ENCODE measurements at places on chromosomes 16 and 17. TPM values are rescaled to one million over a fixed set of nuclear protein-coding genes. Genes with fewer than 3 reads are reported as not detected.

The SLC2A4 gene
- 5.7 TPM for total RNA-seq

- DNase-seq, result no peak
Measured at GRCh38 chr16:13052431-13052830, 151.0 kb downstream of the SHISA9 start.

DNA sequence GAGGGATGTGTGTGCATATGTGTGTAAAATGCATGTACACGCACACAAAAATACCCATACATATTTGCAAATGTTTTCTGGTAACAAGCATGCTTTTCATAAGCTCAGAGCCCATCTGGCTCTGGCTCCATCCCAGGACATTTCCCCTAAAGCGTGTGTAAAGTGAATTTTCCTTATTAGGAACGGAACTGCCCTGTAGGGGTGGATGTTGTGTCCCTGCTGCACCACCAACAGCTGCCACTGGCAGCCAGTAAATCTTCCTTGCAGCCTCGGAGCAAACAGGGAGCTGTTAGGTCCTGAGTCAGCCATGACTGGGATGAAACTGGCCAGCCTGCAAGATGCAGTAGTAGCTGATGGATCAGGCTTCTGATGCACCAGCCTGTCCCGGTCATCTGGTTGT, 393.5 kb downstream of the UTP18 start:
- DNase-seq, result no peak

GRCh38 chr17:38674014-38674748, 576 bp downstream of the EPOP start:
- DNase-seq, result no peak

The CCDC92B gene
- not detected for total RNA-seq

The GLTPD2 gene
- total RNA-seq, result not detected

DNA sequence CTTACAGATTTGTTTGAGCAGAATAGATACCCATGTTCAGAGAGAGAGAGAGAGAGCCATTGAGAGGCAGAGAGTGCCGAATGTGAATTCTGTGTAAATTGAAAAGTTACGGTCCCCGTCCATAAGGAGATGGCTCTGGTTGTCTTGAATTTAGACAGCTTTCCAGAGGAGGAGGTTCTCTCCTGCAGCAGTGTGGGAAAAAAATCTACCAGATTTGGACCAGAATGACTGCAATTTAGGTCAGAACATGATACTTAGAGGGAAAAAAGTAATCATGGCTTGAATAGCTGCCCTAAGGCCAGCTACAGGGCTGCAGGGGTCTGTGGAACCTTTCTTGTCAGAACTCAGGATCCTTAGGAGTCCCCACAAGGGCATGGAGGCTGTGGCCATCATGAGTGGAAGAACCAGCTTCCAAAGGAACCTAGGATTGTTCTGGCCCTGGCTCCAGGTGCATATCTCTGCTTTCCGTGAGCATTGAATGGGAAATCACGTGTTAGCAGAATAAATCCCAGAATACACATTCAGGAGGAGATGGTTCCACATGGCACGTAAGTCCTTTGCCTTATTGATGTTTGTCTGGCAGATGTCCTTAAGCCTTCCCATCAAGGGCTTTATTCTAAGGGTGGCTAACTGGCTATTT, 13.0 kb downstream of the PITPNC1 start:
- no peak for DNase-seq

DNA sequence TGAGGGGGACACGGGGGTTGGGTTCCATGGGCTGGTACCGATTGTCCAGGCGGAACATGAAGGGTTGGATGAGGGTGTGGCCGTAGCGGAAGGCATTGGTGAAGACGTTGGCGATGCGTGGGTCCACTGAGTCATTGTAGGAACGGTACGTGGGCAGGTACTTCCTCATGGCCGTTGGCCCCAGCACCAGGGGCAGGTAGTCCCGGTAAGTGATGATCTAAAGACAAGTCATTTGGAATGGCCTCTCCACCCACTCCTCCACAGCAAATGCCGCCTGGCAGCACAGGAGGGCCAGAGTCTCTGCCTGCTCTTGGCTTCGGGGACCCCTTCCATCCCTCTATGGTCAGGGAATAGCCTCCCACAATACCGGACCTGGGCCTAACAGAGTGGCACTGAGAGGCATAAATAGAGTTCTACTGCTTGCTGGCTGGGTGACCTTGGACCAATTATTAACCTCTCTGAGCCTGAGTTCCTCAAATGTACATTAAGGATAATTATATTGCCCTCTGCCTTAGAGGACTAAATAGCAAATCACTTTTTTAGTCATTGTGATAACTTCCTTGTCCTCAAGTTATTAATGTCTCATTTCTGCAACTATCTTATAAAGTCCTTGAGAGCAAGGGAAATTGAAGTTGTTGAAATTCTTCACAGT, 7.2 kb downstream of the MPO start:
- DNase-seq, result no peak

The CSH1 gene
- not detected for total RNA-seq

The GPR142 gene
- total RNA-seq, result not detected

- DNase-seq, result no peak
Measured at GRCh38 chr16:11142261-11142630, 113.8 kb downstream of the SOCS1 start.

The TP53TG3D gene
- 5.9 TPM for total RNA-seq

- peak; percentile 31 for DNase-seq
Measured at GRCh38 chr16:12095275-12096156, 119.0 kb downstream of the SNX29 start.

DNA sequence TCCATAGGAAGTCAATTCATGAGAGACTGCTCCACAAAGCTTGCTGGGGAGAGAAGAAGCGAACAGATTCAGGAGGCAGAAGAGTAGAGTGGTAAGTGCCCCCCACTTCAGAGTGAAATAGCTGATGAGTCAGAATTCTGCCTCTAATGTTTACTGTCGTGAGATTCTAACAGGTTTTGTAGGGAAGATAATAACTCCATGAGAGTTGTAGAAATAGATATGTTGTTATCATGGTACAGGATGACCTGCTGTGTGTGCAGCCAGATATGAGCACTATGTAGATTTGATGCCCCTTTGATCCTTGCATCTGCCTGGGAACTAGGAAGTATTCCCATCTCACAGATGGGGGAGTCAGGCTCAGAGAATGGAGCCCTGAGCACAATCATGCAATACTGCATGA, 502.4 kb upstream of the CDH11 start:
- no peak for DNase-seq

DNA sequence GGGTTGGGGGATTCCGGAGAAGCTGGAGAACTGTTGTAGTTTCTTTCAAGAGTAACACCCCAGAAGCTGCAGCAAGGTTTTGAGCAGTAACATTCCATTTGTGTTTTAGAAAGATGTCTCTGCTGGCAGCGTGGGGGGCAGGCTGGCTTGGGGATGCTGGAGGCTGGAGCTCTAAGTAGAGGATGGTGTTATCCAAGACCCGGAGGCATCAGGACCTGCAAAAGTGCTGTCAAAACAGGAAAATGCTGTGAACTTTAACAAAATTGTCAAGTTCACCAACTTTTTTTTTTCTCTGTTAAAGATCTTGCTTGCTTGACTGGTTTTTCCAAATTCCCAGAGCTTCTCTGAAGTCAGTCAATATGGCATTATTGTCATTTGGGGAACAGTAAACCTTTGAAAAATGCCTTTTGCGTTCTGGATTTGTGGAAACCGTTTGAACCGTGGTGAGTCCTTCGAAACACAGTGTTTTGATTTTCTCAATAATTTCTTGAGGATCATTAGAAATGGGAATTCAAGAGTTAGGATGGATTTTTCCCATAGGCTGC, 189.6 kb upstream of the NLRP1 start:
- no peak for DNase-seq

DNA sequence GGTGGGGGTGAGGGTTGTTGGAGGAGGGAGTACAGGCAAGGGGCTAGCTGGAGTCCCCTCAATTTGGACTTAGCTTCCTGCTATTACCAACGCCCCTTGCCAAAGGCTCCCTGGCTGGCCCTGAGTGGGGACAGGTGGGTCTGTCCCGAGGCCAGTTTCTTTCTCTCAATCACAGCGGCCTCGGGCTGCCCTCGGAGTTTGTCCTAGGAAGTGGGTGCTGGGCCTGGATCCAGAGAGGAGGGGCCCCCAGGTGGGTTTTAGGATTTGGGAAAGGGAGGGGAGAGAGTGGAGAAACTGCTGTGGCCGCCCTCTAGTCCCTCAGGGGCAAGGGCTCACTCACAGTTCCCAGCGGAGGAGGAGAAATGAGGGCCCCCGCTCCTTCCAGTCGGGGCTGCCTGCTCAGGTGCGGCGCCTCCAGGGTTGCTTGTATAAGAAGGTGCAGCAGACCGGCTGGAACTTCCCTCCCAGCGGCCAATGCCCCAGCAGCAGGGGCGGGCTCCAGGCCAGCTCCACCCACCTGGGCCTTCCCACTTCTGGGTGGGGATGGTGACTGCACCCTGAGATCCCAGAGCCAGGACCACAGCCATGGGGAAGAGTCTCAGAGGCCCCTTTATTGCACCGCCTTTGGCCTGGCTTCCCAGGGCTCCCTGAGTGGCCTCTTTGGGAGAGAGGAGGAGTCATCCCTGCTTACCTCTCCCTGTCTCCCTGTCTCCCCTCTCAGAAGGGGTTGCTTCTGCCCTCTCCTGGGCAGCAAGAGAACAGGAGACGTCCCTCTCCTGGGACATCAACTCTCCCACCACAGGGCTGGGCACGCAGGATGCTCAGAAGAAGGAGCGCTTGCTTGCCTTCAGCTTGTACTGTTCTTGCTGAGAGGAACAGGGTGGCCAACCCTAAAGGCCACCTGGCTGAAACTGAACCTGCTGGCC, 112.0 kb upstream of the SMURF2 start:
- no peak for DNase-seq

DNA sequence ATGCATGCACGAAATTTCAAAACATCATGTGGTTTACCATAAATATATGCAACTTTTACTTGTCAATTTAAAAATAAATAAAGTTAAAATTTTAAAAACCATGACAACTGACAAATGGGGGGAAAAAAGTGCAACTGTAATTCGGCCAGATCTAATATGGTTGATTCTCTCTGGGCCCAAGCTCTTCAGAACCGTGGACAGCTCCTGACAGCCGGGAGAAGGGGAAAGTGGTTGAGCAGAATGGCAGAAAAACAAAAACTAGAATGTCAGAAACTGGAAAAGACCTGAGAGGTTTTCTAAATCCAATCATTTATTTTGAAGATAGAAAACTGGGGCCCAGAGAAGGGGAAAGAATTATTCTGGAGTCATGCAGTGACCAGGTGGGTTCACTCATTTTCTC, 126.6 kb downstream of the TMEM132E start:
- no peak for DNase-seq

DNA sequence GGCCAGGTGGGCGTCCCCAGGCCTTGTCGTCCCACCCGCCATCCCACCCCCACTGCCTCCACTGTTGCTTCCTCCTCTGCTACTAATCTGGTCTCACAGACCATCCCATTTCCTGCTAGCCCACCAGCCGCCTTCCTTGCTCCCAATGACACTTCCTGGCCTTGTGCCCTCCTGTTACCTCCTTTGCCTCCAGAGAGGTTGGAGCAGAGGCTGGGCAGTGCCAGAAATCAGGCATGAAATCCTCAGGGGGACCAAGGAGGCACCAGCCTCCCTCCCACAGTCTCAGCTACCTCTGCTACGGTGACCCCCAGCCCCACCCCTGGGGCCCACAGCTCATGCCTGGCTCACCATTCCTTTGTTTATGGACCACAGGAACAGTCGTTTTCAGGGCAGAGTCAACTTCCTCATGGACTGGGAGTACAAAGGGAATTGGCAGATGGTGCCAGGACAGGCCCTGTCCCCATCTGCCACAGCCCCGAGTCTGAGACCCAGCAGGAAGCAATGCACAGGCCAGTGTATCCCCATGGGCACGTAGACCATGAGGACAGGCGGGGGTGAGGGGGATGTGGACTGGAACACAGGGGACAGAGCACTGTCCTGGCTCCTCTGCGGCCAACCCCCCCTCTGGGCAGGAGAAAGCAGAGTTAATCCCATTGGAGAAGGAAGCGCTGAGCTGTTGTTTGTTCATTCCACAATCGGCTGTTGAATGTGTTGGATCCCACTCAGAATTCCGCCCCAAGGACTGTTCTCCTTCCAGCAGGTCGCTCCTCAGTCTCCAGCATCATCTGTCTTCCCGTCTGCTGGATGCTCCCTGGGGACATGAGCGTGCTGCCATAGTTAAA, 2.2 kb upstream of the CDH5 start:
- DNase-seq, result peak; percentile 55

GRCh38 chr17:41535764-41536481, 7.8 kb upstream of the KRT19 start:
- DNase-seq, result no peak

- no peak for DNase-seq
Measured at GRCh38 chr17:29243792-29244191, 2.9 kb upstream of the CRYBA1 start.

DNA sequence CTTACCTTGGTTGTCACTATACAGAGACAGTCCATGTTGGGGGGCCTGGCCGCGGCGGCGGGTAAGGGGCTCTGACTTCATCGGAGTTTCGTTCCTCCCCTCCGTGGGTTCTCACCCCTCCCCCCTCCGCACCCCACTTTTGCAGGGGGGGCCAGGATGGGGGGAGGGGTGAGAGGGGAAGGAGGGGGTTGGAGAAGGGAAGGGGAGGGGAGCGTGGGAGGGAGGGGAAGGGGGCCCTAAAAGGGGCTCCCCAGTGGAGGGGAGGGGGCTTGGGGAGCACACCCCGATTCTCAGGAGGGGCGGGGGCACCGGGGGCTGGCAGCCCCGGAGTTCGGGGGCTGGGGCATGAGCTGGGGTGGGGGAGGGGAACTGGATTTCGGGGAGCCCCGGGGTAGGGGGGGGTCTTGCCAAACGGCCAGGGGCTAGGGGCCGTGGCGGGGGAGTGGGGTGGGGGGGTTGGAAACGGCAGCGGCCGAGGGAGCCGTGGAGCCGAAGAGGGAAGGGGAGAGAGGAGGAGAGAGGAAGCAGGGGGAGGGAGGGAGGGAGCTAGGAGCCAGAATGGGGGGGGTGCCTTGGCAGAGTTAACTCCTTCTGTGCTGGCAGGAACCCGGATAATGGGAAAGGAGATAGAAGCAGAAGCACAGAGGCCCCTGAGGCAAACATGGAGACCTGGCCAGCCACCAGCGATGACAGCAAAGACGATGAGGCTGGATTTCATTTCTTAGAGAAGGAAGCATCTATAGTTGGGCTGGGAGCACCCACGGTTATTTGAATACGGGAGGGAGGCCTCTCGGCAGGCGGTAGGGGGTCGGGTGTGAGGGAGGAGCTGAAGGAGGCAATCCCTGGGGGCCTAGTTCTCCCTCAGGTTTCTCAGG, 2.3 kb downstream of the DLG4 start:
- peak; percentile 53 for DNase-seq

DNA sequence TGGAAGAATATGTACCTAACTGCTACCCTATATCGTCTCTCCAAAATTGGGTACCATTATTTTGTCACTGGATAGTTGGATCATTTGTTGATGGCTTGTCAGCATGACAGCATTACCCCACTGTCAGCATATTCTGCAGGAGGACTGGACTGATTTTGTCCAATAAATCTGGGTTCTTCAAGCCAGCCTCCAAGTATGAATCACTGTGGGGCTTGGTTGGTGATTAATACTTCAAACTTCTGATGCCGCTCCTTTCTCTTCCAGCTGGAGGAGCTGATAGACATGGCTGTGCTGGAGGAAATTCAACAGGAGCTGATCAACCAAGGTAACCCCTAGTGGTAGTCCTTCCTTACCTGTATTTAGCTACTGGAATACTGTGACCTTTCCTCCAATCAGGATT, 2.5 kb downstream of the RPAIN start:
- DNase-seq, result no peak

Measured in tibial nerve (tissue), 4 donors.